ENCODE measurements at places on chromosomes 3 and 15.

GRCh38 chr15:83653639-83654378 is at the start of gene ADAMTSL3:
TSS of gene ADAMTSL3 (plus strand) at chr15:83654123. CDS start at chr15:83655762, 1,639 bp downstream.
- DNase-seq: no peak

- no peak for DNase-seq
Observed at GRCh38 chr3:176941689-176942088, 255.6 kb downstream of the TBL1XR1 start.

- DNase-seq: no peak
Observed at GRCh38 chr3:190617185-190617584, 103.3 kb downstream of the IL1RAP start.

- no peak for DNase-seq
Observed at GRCh38 chr3:177335728-177336127, 138.4 kb upstream of the TBL1XR1 start.

DNA sequence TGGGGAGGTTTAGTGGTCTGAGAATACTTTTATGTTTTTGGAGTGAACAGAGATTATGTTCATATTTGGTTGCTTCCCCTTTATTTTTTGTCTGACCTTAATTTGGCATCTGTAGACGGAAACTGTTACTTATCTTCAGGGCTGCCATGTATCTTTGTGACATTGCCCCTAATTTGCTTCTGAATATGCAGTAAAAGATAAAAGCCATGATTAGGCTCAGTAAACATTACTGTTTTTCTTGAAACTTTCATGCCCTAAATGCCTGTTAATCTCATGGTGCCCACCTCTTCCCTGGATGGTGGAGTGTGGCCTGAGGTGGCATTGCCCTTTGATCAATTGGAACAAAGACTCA is 106.7 kb downstream of the C3orf70 start:
- no peak for DNase-seq

GRCh38 chr3:17320266-17320665 is 422.2 kb downstream of the TBC1D5 start:
- DNase-seq: no peak

Data from stimulated activated CD4-positive, alpha-beta T cell treated with anti-CD3 and anti-CD28 coated beads, Interleukin-1b, Interleukin-23, amount 100 ng/mL, for 4 hours (primary cell).